Heart right ventricle (tissue), 16 donors: ENCODE measurements at places on chromosomes 16 and 17. TPM values are rescaled to one million over a fixed set of nuclear protein-coding genes. Genes with fewer than 3 reads are reported as not detected.

- H3K36me3 ChIP-seq, result no peaks in the 10 kb centered on the region
- no peak for DNase-seq
- H3K27ac ChIP-seq, result no peak overlapping the region
- no peak overlapping the region for H3K4me3 ChIP-seq
Observed at GRCh38 chr17:62778990-62779681, 29.0 kb downstream of the MARCHF10 start.

DNA sequence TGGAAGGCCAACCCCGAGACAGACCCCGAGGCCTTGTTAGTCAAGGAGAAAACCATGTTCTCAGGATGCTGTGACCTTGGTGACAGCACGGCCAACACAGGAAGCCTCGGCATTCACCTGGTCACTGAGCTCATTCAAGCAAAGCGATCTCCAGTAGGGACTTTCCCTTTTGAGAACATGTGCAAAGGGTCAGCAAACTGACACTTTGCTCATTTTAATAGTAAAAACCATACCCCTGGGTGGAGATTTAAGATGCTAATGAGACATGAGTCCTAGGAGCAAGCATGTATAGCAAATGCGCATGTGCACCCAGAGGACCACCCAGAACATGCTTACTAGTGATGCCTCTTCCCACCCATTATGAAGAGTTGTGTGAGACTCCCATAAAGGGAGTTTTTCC, 5.7 kb upstream of the SULT1A2 start:
- no peaks in the 10 kb centered on the region for H3K36me3 ChIP-seq
- H3K27me3 ChIP-seq, result no peaks in the 10 kb centered on the region
- no peak overlapping the region for H3K4me3 ChIP-seq
- peaks cover 4% of the 10 kb centered on the region for H3K4me1 ChIP-seq
- H3K27ac ChIP-seq, result no peak overlapping the region

GRCh38 chr17:29190039-29190438, 9.8 kb upstream of the MYO18A start:
- H3K36me3 ChIP-seq, result no peaks in the 10 kb centered on the region
- no peak for DNase-seq
- no peaks in the 10 kb centered on the region for H3K27me3 ChIP-seq

TCAP gene
- 2,624 TPM for polyA plus RNA-seq
